ENCODE measurements at places on chromosomes 3 and 15.

DNA sequence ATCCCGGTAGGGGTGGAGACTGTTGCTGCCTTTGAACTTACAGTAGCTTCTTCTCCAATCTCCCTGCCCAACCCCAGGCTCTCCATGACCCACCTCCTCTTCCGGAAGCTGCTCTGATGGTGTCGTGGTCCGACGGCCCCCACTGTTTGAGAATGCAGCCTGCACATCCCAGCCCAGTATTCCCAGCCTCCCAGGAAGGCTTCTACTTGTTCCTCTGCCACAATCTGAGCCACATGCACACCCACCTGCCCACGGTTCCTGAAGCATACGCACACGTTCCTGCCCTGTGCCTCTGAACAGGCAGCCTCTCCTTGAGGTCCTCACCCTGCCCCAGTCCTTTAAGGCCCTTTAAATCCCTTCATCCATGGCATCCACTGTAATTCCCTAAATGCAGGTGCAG lies 57.4 kb downstream of the ABTB1 start:
- DNase-seq = no peak

DNA sequence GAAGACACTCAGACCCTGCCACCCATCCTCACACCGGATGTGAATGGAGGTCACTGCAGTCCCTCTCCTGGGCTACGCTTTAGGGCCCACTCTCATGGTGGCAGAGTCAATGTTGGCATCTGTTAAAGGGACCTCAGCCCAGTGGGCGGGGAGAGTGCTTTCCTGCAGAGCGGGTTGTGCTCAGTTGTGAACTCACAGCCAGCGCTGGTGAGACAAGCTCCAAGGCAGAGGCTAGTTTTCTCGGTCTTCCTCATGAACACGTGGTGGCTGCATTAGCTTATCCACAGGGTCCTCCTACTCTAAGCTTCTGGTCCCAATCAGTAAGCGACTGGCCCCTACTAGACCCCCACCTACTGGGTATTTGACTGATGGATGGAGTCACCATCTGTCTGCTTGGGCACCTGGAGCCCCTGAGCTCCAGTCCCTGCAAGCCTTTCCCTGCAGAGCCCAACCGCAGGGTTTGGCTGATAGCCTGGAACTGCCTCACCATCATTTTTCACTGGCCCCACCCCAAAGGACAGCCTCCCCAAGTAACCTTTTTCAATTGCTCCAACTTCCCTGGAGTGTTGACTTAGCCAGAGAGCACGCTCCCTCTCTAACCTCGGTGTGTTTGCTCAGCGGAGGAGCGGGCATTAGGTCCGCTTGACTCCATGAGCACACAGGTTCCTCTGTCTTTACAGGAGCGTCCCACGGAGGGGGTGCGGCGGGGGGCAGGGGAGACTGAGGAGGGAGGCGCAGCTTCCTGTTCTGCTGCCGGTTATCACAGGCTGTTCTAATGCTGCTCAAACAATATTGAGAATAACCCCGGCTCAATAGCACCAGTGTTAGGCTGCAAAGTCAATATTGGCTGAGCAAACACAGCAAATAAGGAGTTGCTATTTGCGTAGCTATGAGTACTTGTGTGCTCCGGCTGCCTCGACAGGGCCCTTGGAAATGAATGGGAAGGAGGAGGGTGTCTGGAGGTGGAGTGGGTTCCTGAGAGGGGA lies 141.7 kb downstream of the RPLP1 start:
- no peak for DNase-seq

- DNase-seq = no peak
Observed at GRCh38 chr15:63600001-63600615, 2.9 kb downstream of the FBXL22 start.

GRCh38 chr15:27359586-27359985 lies 388.6 kb downstream of the GABRG3 start:
- no peak for DNase-seq

- DNase-seq = no peak
Observed at GRCh38 chr3:101270149-101270548, 50.2 kb downstream of the IMPG2 start.

DNA sequence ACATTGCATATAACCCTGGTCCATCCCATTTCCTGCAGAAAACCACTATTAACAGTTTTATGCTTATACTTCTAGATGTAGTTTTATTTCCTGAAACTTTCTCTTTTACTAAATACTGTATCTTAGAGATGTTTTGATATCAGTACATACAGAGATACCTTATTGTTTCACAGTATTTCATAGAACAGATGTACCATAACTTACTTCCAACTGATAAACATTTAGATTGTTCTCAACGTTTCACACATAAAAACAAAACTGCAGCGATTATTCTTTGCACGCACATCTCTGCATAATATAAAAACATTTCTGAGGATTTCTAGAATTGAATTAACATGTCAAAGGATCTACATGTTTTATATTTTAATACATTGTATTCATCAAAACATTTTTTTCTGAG lies 2.6 kb downstream of the ZNF80 start:
- no peak for DNase-seq

- no peak for DNase-seq
Observed at GRCh38 chr3:120450600-120451271, at the start of gene FSTL1. Gene FSTL1, minus strand, starts transcription at chr3:120450992. Its CDS starts 246 bp downstream, at chr3:120450746.

DNA sequence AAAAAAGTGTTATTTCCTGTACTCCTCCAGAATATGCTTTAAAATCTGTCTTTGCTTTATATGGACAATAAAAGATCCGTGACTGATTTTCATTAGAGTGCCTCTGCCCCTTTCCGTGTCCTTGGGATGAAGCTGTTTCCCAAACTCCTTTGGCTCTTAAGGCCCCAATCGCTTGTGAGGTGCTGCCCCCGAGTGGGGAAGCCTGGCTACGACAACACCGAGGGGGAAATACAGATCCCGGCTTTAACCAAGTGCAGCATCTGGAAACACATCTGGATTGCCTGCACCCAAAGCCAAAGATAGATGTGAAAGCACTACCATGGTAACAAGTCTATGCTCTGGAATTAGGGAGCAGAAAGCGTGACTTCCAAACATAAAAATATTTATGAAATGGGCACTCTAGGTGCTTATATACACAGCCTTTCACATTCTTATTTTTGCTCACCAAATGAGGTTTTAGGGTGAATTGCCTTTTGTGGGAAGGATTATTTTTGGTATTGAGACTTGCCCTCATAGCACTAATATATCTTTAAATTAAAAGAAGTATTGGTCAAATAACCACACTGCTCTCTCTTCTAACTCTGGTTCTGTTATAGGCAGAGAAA lies 40.6 kb upstream of the ADCY5 start:
- no peak for DNase-seq

- no peak for DNase-seq
Observed at GRCh38 chr3:5202222-5202621, 14.7 kb downstream of the EDEM1 start.

DNA sequence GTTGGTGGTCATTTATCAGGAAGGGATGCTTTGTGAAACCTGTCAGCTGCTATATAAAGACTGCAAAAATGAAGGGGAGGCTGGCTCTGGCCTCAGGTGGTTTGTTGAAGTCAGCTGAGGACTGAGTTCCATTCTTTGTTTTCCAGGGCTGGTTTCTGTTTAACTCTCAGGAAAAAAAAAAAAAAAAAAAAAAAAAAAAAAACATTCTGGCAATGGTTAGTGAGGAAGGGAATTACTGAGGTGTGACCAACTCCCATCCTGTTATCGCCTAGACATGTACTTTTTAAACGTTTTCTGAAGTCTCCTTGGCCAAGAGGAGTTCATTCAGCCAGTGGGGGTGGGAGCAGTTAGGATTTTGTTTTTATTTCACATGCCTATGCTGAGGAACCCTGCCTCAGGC lies 316.3 kb downstream of the OXSM start:
- DNase-seq = no peak

GRCh38 chr15:41885841-41886240 lies 8.0 kb downstream of the SPTBN5 start:
- no peak for DNase-seq

- DNase-seq = no peak
Observed at GRCh38 chr3:3919316-3919715, 120.1 kb downstream of the LRRN1 start.

- DNase-seq = no peak
Observed at GRCh38 chr15:71812966-71813722, 2.8 kb downstream of the NR2E3 start.

DNA sequence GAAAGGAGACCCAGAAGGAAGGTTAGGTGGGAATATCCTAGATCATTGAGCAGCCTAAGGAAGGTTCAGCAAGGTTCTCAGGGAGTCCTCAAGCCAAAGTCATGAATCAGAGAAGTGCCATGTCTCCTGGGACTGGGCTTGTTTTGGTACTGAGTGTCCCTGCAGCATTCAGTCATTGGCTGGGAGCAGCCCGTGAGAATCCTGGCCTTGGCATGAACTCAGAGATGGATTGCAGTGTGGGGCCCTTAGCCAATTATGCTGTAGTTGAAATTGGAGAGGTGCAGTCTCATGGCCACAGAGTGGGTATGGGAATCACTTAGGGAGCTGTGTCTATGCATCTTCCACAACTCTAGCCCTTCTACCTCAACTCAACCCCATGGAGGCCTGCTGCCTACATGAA lies 17.0 kb upstream of the PPM1L start:
- no peak for DNase-seq

- no peak for DNase-seq
Observed at GRCh38 chr3:134092208-134092701, 62.5 kb upstream of the SLCO2A1 start.

GRCh38 chr3:89098964-89099585 lies 8.3 kb upstream of the EPHA3 start:
- DNase-seq = no peak

GRCh38 chr3:7205962-7206361 lies 345.0 kb downstream of the GRM7 start:
- DNase-seq = no peak

GRCh38 chr3:16496408-16497222 lies 16.9 kb downstream of the RFTN1 start:
- no peak for DNase-seq

- no peak for DNase-seq
Observed at GRCh38 chr15:100083572-100083971, 258.2 kb downstream of the ADAMTS17 start.

- DNase-seq = no peak
Observed at GRCh38 chr15:29320420-29320819, 50.8 kb upstream of the NSMCE3 start.

DNA sequence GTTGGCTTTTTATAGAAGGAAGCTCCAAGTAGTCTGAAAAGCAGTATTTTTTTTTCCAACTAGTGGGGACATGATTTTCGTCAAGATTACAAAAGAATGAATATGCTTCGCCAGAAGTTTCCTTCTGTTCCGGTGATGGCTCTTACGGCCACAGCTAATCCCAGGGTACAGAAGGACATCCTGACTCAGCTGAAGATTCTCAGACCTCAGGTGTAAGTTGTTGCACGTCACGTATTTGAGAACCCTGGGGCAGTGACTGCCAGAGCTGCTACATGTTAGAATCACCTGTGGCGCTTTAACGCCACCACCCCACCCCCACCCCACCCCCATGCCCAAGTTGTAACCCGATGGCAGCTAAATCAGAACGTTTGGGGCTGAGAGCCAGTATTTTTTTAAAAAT lies 52.2 kb downstream of the BLM start:
- DNase-seq = no peak

DNA sequence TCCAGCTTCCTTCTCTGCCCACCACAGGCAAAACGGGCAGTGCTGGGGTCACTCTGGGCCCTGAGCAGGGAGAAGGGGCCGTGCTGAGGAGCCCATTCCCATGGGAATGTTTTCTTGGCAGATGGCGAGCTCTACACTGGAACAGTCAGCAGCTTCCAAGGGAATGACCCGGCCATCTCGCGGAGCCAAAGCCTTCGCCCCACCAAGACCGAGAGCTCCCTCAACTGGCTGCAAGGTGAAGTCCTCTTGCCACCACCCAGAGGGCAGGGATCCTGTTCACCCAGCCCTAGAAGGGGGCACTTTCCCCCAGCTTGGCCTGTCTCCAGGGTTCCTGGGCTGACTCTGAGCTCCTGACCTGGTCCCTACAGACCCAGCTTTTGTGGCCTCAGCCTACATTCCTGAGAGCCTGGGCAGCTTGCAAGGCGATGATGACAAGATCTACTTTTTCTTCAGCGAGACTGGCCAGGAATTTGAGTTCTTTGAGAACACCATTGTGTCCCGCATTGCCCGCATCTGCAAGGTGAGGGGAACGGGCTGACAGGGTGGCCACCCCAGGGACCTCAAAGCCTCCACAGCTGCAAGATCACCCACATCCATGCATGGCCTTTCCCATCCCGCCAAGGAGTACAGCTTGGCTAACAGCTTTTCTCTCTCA lies 12.4 kb downstream of the CIB1 start:
- DNase-seq = no peak

GRCh38 chr3:14539742-14540491 lies at the start of gene GRIP2:
Gene GRIP2, minus strand, starts transcription at chr3:14540342. Its CDS starts 34 bp downstream, at chr3:14540308.
- no peak for DNase-seq

DNA sequence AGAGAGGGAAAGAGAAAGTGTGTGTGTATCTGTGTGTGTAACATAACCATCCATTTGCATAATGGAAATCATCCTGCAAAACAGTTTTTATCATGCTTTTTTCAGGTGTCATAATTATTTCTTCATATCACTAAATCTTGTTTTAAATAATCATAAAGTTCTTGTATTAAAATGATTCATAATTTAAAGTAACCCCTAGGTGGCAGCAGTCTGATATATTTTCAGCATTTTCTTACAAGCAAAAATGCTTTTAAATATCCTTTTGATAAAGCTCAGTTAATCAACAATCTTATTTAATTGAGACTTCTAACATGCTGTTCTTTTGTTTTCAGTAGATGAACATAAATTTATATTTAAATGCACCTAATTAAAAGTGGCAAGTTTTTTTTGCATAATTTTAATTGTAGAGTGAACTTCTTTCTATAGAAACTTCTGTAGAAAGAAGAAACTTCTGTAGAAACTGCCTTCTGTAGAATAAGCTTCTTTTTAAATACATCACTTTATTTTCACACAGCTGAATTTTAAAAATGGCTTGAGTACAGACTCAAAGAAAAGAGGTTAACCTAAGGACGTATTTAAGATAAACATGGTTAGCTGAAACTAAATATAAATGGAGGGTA lies 72.5 kb downstream of the OPA1 start:
- no peak for DNase-seq

GRCh38 chr15:39666677-39667076 lies 85.8 kb downstream of the THBS1 start:
- DNase-seq = no peak

DNA sequence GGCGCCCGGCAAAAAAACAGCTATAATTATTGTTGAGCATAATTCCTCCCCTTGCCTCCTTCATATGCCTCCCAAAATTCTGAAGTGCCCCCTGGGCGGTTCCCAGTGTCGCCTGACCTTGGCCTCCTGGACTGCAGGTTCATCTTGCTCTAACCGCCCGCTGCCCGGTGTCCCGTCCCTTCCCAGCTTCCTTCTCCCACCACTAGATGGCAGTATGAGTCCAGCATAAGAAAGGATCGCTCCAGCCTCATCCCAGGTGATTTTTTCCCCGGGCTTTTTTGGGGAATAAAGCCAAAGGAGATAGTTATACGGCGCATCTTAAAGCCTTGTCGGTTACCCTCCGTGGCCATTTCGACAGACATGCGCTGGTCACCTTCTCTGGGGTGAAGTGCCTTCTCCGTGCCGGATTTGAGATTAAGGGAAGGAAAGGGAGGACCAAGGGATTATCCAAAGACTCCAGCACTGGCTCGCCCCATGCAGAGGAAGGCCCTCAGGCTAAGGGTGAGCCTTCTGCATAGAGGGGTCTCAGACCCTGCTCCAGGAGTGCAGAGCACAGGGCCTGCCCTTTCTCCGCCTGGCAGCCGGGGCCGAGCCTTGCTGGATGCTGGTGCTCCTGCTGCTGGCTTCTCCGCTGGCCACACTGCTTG lies 45.8 kb upstream of the TRA2B start:
- DNase-seq = peak; percentile 10

Measured in stimulated activated CD8-positive, alpha-beta memory T cell treated with anti-CD3 and anti-CD28 coated beads, Interleukin-15, amount 100 ng/mL, for 4 hours (primary cell).